ENCODE measurements at places on chromosomes 13 and 19.

- no peak for DNase-seq
Observed at GRCh38 chr13:90995614-90996013, 351.9 kb upstream of the MIR17HG start.

GRCh38 chr19:52626915-52627314 lies 11.2 kb downstream of the ZNF83 start:
- DNase-seq = no peak

- DNase-seq = no peak
Observed at GRCh38 chr19:27735314-27735713, 1477.6 kb downstream of the UQCRFS1 start.

- DNase-seq = no peak
Observed at GRCh38 chr13:32837973-32838927, 178.0 kb upstream of the KL start.

DNA sequence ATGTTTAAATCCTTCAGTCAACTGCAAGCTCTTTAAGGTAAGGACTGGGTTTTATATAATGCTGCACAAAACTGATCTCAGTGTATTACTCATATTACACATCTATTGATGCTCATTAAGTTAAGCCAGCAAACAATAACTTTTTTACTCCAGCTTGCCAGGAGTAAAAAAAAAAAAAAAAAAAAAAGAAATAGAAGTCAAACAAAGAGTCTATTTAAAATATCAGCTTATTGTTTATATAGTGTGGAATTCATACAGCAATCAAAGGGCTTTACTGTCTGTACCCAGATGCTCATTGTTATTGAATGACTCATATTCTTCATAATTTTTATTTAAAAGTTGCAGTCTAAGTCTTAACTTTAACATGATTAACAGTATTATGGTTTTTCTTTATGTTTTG lies 21.8 kb upstream of the KBTBD7 start:
- peak; percentile 58 for DNase-seq

DNA sequence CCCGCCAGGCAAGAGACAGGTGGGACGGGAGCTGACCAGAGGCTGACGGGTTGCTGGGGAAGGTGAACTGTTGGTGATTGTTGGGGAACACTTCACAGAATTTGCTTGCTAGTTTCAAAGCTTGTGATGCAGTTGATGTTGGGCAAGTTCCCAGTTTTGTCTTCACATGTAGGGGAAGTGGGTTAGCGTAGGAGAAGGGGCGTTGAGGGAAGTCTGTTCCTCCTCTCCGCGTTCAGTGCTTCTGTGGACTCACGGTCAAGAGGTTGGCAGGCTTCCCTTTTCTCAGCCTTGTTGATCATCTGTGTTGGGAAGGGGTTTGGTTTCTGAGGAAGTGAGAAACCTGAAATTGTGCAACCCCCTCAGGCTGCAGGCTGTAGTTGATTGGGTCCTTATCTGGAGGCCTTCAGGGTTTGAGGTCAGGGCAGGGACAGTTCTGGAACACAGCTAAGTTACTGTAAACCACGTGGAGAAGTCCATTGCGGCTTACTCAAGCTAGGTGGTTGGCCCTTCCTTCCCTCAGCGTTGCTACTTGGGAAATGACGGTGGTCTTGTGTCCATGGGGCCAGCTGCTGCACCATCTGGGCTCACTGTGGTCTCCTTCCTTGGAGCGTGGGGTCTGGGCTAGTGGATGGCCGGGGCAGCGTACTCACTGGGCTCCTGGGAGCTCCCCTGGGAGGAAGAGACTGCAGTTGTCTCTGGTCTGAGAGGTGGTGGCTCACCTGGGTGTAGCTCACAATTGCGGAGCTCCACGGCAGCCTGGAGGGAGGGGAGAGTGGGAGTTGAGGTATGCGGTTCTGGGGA lies 7.5 kb downstream of the RPS9 start:
- peak; percentile 71 for DNase-seq

DNA sequence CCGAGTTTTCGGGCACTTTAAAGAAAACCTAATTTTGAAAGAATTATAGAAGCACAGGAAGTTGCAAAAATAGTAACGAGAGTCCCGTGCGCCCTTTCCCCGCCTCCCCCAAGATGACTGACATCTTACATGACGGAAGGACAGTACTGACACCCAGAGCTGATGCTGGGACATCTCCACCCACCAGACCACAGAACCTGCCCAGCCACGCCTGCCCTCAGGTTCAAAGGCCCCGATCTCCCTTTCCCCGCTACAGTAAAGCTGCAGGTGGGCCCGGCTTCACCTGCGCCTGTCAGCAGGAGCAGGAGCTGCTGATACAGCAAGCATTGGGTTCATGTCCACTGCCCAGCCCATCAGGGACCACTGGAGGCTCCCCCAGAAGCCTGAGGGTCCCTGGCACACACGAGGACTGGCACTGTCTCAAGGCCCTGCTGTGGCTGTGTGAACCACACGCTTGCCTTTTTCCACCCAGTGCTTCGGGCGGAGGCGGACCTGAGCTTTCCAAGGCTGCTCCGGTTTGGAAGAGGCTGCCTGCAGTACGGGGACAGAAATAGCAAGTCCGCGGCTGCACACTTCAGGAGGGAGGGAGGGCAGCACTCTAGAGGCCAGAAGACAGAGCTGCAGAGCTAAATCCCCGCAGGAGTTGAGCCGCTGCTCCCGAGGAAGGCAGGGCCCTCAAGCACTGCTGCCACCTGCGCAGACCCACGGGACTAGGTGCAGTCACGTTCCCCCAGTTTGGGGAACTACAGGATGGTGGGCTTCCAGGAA lies 8.7 kb downstream of the MAP2K2 start:
- no peak for DNase-seq

GRCh38 chr13:27370305-27370872 lies 54.0 kb upstream of the GTF3A start:
- DNase-seq = no peak

- DNase-seq = no peak
Observed at GRCh38 chr13:70544706-70545105, 436.5 kb upstream of the KLHL1 start.

- no peak for DNase-seq
Observed at GRCh38 chr13:83440465-83440864, 441.8 kb downstream of the SLITRK1 start.

GRCh38 chr13:94952787-94953186 lies 240.4 kb upstream of the SOX21 start:
- no peak for DNase-seq

DNA sequence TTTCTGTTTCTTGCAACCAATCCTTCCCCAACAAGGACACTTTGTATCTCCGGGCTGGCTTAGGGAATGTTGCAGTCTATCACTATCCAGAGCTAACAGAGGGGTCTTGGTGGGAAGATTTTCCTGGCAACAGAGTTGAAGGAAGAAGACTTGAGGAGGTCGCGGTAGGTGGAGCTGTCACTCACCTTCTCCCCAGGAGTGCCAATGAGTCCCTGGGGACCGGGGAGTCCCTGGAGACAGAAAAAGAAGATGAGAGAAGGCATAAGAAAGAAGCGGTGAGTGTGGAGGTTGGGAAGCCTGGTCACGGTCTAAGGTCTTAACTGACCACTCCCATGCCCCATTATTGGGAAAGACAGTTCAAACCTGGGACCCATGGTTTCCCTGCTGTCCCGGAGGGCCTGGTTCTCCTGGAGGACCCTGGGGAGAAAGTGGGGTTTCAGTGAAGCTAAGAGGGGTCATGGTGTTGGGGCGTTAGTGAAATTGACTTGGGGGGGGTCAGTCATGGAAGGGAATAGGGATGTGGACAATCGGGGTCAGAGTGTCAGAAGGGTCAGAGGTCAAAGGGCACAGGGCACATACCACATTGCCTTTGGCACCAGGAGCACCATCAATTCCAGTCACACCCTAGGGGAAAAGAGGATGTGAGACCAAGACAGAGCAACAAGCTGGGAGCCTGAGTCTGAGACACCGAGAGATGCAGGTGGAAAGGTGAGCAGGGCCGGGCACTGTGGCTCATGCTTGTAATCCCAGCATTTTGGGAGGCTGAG lies 18.7 kb downstream of the COL5A3 start:
- DNase-seq = no peak

- DNase-seq = no peak
Observed at GRCh38 chr13:94120878-94121277, 358.6 kb downstream of the DCT start.

- no peak for DNase-seq
Observed at GRCh38 chr19:18662972-18663732, 20.3 kb upstream of the CRTC1 start.

GRCh38 chr13:97306106-97306505 lies 84.0 kb downstream of the MBNL2 start:
- DNase-seq = no peak

- no peak for DNase-seq
Observed at GRCh38 chr13:21429211-21429610, 29.9 kb downstream of the ZDHHC20 start.

GRCh38 chr13:33194820-33195692 lies 90.5 kb downstream of the STARD13 start:
- peak; percentile 95 for DNase-seq
